NCI-H446 (cell line): ENCODE measurements at places on chromosomes 6 and 20.

DNA sequence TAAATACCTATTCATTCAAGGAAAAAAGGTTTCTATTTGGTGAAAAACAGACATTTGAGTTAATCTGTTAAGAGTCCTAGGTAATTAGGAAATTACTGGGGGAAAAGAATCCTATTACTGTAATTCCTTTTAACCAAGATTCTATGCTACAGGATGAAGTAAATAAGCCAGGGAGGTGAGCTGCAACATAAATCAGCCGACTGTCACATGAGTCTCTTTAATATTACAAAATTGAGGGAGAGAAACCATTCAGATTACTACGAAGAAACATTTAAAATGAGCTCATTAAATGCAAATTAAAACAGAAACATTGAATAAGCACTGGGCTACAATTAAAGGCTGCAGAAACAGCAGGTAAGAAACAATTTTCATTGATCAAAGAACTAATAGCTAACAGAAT is 5.3 kb downstream of the PRKN start:
- no peak for DNase-seq

GRCh38 chr20:44579313-44580081 is 2.9 kb upstream of the PKIG start:
- DNase-seq: no peak

DNA sequence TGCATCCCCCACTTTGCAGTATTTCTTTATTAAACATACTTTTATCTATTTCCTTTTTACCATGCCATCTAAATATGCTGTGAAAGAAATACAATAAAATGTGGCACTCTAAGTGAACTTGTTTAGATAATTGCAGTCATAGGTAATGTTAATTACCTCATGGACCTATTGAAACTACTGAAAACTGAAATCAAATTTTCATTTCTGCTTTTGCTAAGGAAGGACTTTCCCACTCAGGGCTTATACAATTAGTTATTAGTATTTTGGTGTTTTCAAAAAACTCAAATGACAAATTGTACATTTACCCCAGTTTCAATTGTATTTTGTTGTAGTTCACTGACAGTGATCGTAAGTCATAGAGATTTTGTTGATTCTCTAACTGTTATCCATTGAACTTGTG is 88.4 kb downstream of the ID4 start:
- no peak for DNase-seq

DNA sequence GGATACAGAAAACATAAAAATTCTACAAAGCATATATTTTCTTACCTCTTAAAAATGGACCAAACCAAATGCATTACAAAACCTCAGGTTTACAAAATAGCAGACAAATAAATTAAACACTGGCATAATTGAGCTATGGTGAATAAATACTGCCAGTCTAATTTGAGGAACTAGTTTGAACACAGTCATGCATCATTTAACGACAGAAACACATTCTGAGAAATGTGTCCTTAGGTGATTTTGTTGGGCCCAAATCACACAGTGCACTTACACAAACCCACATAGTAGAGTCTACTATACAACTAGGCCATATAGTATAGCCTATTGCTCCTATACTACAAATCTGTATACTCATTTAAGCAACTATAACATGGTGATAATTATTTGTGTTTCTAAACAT is 215.6 kb downstream of the FOXC1 start:
- no peak for DNase-seq

GRCh38 chr20:11714886-11715285 is 202.8 kb upstream of the BTBD3 start:
- DNase-seq: no peak

DNA sequence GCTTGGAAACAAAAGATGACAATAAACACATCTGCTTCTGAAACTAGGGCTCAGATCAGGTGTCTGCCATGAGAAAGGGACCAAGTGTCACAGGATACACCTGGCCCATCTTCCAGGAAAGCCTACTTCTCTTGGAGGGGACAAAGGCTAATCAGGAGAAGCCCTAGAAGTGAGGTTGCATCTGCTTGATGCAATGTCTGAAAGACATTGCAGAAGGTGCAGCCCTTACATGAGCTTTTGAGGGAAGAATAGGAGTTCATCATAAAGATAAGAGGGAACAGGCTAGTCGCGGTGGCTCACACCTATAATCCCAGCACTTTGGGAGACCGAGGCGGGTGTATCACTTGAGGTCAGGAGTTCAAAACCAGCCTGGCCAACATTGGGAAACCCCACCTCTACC is 2.5 kb upstream of the BTN1A1 start:
- DNase-seq: no peak

GRCh38 chr6:16903470-16903869 is 142.2 kb upstream of the ATXN1 start:
- peak; percentile 66 for DNase-seq

GRCh38 chr6:122323361-122323760 is 76.1 kb upstream of the HSF2 start:
- DNase-seq: no peak

DNA sequence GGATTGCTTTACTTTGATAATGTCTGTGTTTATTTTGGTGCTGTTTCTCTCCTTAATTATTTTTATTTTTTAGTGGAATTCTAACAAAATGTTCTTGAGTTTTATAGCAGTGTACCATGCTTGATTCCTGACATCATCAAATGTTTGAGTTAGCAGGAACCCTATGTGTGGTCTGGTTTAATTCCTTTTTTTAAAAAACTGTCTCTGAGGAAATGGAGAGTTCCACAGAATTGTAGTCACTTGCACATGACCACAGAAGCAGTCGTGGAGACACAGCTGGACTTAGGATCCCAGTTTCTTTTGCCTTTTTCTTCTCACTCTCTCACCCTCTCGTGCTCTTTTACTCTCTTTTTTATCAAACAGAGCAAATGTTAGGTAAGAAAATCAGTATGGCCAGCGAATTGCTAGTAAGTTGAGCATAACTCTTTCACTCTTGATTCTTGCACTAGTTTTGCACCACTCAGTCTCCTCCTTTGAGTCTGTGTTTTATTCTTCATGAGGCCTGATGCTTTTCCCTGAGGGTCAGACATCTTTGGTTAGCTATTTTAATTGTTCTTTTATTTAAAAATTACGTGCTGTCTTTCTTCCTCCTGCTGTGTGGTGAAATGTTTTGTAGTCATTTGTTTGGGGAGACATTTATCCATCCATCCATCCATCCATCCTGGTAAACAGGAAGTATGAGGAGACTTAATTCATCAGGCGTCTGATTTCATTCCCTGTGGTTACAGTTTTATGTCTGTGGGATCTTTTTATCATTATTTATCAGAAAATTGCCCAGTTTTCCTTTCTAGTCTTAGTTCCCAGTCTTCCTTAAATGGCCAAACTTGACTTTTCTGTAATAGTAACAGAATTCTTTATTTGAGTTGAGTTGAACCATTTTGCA is 83.0 kb downstream of the SCAF8 start:
- DNase-seq: no peak

DNA sequence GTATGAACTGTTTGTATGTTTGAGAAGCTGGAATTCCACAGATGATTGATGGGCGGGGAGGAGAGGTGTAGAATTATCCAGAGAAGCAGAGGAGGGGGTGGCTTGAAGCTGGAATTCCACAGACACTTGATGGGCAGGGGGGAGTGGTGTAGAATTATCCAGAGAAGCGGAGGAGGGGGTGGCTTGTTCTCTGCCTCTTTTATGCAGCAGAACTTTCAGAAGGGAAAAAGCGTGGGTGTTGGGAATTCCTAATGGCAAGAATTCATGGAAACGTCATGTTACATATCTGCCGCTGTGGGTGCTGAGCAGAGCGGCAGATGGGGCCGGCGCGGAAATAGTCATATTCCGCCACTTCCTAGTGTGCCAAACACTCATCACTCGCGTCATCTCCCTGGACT is 167.9 kb upstream of the KCNG1 start:
- no peak for DNase-seq

DNA sequence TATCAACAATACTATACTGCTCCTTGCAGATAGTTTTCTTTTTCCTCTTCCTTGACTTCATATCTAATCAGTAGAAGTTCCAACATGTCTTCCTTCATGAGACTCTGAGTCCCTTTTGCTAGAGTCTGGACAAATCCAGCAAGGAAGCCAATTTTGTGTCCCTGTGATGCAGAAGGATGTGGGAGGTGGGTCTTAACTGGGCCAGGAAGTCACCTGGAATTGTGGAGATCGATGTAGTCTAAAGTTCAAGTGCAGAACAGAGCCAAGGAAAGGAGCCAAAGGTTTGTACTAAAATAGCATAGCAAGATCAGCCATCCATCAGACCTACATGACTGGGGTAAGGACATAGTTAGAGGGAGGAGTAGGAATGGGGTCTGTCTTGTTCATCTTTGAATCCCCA is 37.6 kb downstream of the SPTLC3 start:
- no peak for DNase-seq

DNA sequence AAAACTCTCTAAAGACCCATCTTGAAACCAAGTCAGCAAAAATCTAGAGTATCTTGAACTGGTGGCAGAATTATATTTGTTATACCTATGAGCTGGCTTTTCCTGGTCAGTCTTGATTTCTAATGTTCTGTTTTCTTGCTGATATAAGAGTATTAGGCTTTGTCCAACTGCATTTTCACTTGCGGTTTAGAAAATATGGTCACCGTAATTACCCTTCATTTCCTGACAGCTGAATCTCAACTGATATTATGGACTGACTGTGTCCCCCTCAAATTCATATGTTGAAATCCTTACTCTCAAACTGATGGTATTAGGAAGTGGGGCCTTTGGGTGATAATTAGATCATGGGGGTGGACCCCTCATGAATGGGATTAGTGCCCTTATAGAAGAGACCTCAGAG is 72.1 kb downstream of the TXLNB start:
- no peak for DNase-seq

DNA sequence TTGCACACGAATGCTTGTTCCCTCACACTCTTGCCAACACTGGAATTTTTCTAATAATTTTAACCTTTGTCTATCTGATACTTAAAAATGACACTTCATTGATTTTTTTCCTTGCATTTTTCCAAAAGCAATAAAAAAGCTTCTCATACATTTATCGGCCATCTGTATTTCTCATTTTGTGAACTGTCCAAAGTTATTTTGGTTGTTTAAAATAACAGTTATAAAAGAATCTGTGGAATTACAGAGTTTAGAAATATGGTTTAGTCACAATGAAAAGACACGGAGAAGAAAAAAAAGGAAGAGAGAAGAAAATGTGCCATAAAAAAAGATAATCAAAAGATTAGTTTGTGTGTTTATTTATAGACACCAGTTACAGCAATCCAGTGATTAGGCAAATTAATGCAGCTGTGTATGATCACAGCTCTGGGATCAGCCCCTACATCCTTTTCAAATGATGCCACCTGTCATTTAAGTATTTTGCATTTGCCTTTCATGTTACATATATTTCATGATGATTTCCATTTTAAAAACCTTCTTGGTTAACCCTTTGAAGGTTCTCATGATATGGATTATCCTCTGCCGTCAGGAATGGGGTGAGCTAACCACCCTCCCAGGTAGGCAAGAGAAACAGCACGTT is 171.7 kb downstream of the BACH2 start:
- no peak for DNase-seq

- DNase-seq: no peak
Observed at GRCh38 chr6:100823041-100823440, 58.1 kb downstream of the ASCC3 start.

DNA sequence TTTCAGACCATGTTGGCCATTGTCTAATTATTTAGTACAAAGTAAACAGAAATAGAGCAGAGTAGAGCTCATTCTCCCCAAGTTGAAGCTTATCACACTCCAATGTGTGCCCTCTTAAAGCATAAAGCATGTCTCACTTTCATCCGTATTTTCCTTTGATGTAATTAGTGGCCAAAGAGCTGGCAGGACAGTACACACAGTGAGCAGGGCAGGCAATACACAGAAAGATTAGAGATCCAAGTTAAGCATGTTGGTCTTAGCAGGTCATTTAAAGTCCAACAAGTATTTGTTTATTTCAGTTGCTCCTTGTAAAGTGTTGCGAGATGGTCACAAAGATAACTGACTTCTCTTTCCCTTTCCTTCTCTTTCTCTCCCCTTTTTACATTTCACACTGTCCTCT is 47.2 kb downstream of the RFX6 start:
- no peak for DNase-seq

- DNase-seq: no peak
Observed at GRCh38 chr6:160161647-160161986, 40.0 kb downstream of the SLC22A1 start.

GRCh38 chr6:39898625-39899024 is 35.6 kb downstream of the MOCS1 start:
- no peak for DNase-seq

GRCh38 chr6:155381673-155382337 is 67.5 kb upstream of the TFB1M start:
- DNase-seq: no peak

GRCh38 chr20:16187956-16188616 is 385.2 kb downstream of the KIF16B start:
- no peak for DNase-seq

GRCh38 chr6:155141512-155141911 is 122.3 kb upstream of the CLDN20 start:
- no peak for DNase-seq

- peak; percentile 95 for DNase-seq
Observed at GRCh38 chr20:17036541-17036940, 190.3 kb upstream of the PCSK2 start.

GRCh38 chr20:45258664-45259063 is 4.3 kb upstream of the SLPI start:
- no peak for DNase-seq

DNA sequence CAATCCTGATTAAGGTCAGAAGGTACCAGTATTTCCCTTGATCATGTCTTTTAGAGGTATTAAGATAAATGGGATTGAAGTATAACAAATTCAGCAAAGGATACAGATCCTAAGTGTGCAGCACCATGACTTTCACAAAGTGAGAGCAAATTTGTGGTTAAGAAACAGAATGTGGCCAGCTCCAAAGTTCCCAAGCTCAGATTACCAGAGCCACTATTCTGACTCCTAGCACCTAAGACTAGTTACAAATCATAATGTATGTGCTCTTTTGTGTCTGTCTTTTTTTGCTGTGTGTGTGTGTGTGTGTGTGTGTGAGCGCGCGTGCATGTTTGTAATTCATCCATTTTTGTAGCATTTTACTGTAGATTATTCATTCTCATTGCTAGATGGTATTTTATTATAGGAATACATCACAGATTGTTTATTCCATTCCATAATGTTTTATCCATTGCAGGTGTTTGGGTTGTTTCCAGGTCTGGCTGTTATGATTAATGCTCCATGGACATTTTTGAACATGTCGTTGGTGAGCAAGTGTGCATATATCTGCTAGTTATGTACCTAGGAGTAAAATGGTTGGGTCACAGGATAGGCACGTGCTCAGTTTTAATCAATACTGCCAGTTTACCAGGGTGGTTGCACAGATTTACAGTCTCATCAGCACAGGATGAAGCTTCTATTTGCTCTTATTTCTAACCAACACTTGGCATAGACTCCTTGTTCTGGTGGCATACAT is 314.0 kb upstream of the JAG1 start:
- no peak for DNase-seq

GRCh38 chr6:144613859-144614258 is 328.7 kb downstream of the UTRN start:
- no peak for DNase-seq

- no peak for DNase-seq
Observed at GRCh38 chr20:59157064-59157463, 6.6 kb upstream of the ZNF831 start.

DNA sequence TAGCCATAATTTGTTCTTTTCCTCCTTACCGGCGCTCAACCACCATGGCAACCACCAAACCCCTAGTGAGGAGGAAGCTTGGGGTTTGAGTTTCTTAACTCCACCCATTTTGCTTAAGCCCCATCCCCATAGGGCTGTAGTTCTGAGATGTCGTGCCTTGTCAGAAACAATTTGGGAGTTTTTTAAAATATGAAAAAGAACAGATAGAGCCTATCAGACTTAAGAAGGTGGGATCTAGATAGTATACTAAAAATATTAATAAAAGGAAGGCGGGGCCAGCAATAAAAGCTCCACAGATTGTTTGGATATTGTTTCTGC is 5.6 kb downstream of the BRD2 start:
- no peak for DNase-seq
